ENCODE measurements at places on chromosomes 13 and 19.

DNA sequence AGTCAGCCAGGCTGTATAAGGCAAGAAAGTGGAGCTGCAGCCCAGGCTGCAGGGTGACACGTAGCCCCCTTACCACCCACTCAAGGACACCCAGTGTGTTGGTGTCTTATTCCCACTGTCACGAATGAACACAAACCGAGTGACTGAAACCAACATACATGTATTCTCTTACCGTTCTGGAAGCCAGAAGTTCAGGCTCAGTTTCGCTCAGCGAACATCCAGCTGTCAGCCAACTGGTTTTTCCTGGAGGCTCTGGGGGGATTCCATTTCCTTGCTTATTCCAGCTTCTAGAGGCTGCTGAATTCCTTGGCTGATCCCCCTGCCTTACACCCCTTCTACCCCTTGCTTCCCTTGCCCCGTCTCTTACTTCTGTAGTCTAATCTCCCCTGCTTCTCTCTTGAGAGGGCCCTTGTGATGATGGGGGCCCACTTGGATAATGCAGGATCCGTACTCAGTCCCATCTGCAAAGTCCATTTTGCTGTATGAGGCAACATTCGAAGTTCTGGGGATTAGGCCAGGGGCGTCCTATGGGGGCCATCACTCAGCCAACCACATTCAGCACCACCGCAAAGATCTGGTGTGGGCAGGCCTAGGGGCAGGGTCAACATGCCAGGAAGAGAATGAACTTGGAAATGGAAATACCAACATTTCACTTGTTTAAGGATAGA is 47.3 kb upstream of the MTIF3 start:
- no peak for DNase-seq

DNA sequence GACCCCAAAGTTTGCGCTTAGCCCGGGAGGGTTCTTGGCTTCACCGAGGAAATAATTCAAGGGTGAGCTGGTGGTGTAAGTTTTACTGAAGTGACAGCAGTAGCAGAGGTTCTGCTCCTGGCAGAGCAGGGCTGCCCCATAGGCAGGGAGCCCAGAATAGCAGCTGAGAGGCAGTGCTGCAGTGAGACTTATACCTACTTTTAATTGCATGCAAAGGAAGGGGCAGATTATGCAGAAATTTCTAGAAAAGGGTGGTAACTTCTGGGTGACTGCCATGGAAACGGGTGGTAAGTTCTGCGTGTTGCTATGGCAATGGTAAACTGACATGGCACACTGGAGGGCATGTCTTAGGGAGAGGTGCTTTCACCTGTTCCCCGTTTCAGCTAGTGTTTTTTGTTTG is 17.5 kb upstream of the CAMSAP3 start:
- no peak for DNase-seq

- no peak for DNase-seq
Observed at GRCh38 chr13:41344358-41344757, 33.3 kb downstream of the NAA16 start.

DNA sequence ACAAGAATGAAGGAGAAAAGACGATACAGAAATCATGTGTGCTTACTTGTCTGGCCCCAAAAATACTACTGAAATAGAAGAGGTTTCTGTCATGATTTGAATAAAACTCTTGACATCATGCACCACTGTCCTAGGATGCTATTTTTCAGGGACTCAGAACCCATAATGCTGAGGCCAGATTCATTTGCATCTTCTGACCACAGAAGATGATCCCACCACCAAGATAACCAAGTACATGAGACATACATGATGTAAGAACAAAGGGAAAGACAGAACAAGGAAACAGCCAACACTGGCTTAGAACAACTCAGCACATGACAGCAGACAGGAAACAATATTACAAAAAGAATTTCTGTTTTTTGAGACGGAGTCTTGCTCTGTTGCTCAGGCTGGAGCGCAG is 2.5 kb downstream of the ZNF552 start:
- no peak for DNase-seq

DNA sequence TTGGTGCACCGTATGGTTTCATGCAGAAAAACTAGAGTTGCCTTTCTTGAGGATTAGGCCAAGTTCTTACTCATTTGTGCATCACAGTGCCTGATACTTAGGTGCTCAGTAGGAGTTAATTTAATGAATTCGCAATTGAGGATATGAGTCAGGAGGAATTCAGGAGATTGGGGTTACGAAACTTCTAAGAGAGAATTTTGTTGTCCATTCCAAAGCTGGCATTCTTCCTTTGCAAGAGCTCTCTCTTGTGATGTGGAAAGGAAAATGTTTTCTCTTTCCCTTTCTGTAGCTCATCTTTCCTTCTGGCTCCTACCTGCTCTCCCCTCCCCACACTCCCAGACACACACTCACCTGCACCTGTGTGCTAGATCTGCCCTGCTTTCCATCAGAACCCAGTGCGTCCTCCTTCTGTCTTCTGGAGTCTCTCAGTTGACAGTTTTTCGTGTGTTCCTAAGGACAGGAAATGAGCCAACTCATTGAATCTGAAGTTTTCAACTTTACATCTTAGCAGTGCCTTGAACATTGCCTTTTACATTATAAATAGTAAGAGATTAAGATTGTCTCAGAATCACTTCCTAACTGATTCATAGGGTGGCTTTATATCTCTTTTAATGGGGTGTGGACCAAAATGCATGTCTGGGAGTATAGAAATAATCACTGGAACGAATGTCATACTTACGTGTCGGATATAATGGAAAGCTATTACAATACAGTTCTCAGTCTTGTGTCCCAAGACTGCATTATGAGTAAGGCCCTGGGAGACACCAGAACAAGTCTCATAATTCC is 19.7 kb upstream of the ERCC5 start:
- no peak for DNase-seq

GRCh38 chr13:23794267-23795161 is 94.7 kb downstream of the MIPEP start:
- DNase-seq: no peak
